SK-MEL-5 (cell line): ENCODE measurements at places on chromosomes 7 and 10. TPM values are rescaled to one million over a fixed set of nuclear protein-coding genes. Genes with fewer than 3 reads are reported as not detected.

DNA sequence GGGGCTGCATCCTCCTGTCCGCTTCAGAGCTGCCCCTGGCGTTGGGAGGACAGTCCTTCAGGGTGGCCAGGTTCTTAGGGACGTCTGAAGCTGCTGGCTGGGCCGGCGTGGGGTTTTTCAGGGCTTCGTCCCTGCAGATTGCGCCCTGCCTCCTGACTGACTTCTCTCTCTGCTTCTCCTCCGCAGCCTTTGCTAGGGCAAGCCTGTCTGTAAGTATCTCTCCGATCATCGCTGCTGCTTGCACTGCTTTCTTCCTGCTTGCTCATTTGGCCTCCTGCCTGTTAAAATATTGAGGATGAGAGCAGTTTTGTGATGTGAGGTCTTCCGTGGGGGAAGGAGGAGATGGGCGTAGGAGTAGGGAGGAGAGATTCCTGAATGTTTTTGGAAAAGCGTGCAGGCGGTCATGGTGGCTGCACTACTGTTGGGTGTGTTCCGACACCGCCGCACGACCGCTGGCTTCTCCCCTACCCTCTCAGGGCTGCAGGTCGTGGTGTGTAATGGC is 25.3 kb downstream of the PFKFB3 start:
- DNase-seq: no peak

GRCh38 chr10:619710-620109 is 69.8 kb downstream of the DIP2C start:
- no peak for DNase-seq

DNA sequence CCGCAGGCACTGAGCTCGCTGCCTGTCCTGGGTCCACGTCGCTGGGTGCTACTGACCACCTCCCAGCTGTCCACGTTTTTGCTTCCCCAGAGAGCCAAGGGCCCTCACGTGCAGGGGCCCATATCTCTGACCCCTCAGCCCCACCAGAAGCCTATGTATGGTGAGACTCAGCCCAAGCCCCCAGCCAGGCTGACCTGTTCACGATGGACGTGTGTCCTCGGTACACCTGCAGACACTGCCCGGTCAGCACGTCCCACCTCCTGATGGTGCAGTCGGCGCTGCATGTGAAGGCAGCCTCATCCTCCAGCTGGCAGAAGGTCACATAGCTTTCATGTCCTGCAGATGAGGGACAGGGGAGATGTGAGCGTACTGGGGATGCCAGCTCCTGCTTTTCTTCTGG is 9.9 kb downstream of the WDR86 start:
- DNase-seq: no peak

DNA sequence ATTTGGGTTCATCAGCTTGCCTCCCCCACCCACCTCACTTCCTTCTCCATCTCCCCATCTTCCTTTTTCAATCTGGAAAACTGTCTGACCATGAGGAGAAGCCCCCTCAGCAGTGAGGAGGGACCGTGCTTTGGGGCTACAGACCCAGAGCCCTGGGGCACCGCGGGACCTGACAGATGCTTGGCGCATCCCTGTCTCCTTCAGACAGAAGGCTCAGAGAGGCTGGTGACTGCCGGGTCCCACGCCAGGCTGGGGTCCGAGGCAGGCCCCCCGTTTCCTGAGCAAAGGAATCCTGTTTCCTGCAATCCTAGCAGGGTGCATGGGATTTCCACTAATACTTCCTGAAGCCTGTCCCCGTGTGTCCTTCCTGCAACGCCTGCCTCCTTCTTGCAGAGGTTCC is 147.0 kb downstream of the FANK1 start:
- no peak for DNase-seq

FRA10AC1 gene
- total RNA-seq: 5.4 and 5.5 TPM in 2 replicates

SPOCK2 gene
- 0.05 and 0.24 TPM in 2 replicates for total RNA-seq
